ENCODE measurements at places on chromosomes 11 and 22.

GRCh38 chr11:71252269-71252769 is at the start of gene SHANK2:
Gene SHANK2 (minus strand): TSS chr11:71252577. CDS start chr11:71147326, 105,251 bp downstream.
- no peak for DNase-seq

GRCh38 chr11:108853864-108854263 is 189.0 kb downstream of the DDX10 start:
- DNase-seq, result no peak

DNA sequence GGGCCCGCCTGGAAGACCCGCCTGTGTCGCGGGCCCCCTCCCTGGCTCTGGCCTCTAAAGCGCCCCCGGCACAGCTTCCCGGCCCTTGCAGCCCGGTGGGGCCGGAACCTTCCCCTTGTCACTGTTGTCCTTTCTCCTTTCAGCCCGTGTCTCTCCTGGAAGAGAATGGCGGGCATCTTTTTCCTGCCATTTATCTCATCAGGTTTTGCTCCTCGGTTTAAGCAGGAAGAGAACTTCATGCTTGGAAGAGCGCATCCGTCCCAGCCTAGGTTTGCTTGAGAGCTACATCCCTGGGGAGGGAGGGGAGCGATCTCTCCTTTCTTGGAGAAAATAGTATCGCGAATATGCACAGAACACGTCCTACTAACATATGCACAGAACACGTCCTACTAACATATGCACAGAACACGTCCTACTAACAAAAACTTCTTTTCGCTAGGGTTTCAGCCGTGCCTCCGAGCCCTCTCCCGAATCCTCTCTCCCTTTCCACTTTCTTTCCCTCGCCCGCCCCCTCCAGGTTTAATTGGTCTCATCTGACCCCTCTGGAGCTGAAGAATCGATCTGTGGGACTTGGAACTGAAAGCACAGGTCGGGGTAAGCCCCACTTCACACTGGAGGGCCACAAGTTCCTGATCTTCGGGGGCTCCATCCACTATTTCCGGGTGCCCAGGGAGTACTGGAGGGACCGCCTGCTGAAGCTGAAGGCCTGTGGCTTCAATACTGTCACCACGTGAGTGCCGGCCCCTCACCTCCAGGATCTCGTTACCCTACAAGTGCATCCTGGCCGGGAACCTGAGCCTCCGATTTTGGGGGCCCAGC is 1.2 kb downstream of the GLB1L3 start:
- DNase-seq, result no peak

- no peak for DNase-seq
These were observed 3.9 kb upstream of the BIRC3 start for GRCh38 chr11:102313238-102313940.

- DNase-seq, result no peak
These were observed 18.2 kb upstream of the MUC5AC start for GRCh38 chr11:1139441-1140083.

DNA sequence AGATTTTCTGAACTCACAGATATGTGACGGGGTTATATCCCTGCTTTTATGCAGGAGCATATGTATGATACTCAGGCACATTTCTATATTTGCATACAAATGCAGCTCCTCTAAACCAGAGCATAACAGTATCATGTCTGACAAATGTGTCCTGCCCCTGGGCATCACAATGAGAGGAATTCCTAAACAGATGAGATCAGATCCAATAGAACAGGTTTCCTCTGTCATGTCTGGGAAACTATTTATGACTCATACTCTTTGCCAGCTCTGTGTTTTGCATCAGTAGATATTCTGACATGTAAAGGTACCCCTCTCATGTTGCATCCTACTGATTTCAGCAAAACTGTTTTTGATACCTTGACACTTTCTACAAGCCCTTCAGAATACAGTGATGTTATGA is 29.4 kb downstream of the SYT9 start:
- DNase-seq, result no peak
